ENCODE measurements at places on chromosomes 4 and X. TPM values are rescaled to one million over a fixed set of nuclear protein-coding genes. Genes with fewer than 3 reads are reported as not detected.

SPANXA1 gene
- not detected for total RNA-seq

UGT2B15 gene
- not detected for total RNA-seq

SOWAHB gene
- total RNA-seq = not detected

PPP2R2C gene
- total RNA-seq = not detected

SMC1A gene
- total RNA-seq = 74.9 TPM

GRCh38 chr4:46931981-46932380 is 22.9 kb upstream of the COX7B2 start:
- no peak for DNase-seq

DNA sequence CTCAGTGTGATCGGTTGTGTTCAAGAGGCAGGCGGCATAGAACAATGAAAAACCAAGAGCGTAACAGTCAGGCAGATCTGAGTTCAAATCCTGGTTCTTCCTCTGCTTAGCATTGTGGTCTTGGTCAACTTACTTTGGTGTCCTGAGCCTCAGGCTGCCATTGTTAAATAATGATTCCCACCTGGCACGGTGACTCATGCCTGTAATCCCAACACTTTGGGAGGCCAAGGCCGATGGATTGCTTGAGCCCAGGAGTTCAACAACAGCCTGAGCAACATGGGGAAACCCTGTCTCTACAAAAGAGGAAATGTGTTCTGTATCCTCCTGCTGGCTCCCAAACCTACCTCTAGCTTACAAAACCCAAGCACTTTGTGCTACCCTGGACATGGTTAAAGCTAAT is 129.0 kb upstream of the STX18 start:
- no peak for DNase-seq

DNA sequence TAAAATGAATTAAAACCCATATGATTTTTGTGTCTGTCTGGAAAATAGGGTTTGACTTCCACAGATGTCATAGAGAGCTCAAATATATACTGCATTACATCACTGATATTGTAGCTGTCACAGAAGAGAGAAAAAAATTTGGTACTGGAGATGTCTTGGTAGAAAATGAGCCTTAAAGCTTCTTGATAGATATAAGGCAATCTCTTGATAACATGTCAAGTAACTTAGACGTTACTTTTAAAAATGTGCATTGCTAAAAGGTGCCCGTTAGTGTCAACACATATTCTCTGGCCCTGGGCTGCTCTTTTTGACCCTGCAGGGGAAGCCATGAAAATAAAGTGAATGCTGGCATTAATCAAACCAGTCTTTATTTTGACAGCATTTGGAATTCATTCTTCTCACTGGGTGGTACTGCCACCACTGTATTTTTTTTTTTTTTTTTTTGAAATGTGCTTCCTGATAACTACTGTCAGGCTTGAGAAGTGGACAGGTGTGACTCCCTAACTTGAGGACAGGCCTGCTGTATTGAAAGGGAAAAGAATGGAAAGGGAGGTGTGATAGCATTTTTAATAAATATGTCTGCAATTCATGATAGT is 53.0 kb upstream of the RAPGEF2 start:
- DNase-seq = no peak

DNA sequence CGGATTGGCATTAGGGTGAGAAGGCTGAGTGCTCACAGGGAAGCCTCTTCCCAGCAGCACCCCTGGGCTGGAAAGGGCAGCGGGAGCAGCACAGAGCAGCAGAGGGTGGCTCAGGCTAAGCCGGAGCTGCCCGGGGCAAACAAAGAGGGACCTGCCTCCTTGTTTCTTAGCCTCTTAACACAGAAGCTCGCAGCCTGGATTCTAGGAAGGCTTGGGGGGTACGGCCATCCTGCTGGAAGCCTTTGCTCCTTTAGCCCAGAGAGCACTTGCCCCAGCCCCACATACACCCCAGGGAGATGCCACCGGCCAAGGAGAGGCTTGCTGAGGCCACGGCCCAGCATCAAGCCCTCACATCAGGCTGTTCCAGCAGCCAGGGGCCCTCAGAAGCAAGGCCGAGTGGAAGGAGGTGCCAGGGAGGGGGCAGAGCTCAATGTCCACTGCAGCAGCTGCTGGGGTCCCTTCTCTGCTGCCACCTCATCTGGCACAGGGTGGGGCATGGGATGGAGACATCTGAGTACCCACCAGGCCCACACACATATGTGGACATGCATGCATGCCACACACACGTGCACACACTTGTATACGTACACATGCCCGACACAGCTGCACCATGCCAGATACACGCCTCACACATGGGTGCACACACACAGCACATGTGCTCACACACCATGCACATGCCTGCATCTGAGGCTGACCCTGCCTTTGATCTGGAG is 20.3 kb upstream of the SPON2 start:
- no peak for DNase-seq

GRCh38 chr4:89570931-89571330 is 263.3 kb upstream of the GPRIN3 start:
- no peak for DNase-seq

- DNase-seq = no peak
These were observed 37.9 kb upstream of the NAP1L5 start for GRCh38 chr4:88735564-88735963.

DNA sequence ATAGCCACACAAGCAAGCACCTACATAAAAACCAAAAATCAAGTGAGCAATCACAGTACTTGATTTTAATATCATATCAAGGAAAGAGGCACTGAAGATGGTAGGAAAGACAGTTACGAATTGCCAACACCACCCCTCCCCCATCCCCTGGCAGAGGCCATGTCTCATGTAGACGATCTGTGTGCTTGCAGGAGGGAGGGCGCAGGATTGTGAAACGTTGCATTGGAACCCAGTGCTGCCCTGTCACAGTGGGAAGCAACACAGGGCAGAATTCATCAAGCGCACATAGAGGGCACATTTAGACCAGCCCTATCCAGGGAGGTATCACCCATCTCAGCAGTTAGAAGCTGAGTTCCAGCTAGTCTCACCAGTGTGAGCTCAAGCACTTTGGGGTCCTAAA is 359.8 kb downstream of the DMD start:
- DNase-seq = no peak

DNA sequence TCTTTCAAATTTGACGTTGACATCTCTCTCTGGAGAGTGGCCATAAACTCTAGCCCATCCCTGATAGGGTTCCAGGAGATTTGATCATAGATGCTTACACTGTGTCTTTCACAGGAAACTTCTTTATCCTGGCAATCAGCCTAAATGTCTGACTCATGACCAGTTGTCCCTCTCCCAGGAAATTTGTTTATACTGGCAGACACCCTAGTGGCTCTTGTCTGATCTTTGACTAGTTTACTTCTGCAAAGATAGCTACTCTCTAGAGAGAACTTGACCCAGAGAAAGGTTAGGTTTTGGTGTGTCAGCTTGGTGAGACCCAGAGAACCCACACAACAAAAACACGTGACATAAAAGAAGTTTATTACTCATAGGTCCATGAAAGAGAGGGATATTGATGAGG is 509.8 kb downstream of the CENPC start:
- DNase-seq = no peak

- no peak for DNase-seq
These were observed 2370.4 kb upstream of the TENM3 start for GRCh38 chr4:179872755-179873154.

DNA sequence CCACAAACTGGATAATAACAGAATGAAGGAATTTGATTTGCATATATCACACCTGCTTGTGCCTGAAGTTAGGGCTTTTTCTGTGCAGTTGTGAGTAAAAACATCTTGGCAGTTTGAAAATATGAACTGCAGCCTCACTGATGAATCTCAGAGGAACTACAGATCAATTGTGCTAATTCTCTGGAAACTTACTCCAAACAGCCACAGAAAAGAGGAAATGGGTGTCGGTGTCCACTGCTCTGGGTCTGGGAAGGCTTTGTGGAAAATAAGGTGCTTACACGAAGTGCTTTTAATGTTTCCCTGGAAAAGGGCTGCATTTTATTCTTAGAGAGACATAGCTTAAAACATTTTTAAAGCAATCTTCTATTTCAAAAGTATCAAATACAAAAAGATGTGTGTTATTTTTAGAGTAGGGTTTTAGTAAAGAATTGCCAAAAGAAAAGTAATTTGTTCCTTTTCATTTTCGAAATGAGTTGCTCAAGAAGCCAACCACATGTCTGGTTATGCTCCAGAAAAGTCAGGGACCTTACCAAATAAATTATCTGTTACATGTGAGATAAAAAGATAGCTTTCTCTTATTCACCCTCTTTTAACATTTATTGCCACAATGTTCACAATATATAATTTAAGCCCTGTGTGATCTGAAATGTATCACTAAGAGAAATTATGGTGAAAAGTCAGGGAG is 240.1 kb downstream of the FRAS1 start:
- no peak for DNase-seq

All from CD4-positive, CD25-positive, alpha-beta regulatory T cell (primary cell).